ENCODE measurements at places on chromosomes 2 and 18.
A peak's percentile ranks its signal among the peaks of the same experiment; 100 is the strongest.

GRCh38 chr2:85259879-85260278, 67.9 kb downstream of the TGOLN2 start:
- DNase-seq: no peak

DNA sequence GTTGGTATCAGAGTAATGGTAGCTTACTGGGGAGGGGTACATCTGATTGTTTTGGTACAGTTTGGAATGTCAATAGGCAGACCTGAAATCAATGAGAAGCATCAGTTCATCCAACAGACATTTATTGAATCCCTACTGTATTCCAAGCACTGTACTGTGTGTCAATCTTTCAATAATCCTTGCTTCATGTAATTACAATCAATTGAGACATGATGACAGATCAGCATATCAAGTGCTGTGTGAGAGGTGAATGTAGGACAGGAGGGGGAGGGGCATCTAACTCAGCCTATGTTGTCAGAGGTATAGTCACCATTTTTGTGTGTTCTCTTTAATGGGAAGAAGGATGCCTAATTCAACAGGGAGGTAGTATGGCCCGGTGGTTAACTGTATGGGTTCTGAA, 146.9 kb downstream of the SLC4A10 start:
- no peak for DNase-seq

DNA sequence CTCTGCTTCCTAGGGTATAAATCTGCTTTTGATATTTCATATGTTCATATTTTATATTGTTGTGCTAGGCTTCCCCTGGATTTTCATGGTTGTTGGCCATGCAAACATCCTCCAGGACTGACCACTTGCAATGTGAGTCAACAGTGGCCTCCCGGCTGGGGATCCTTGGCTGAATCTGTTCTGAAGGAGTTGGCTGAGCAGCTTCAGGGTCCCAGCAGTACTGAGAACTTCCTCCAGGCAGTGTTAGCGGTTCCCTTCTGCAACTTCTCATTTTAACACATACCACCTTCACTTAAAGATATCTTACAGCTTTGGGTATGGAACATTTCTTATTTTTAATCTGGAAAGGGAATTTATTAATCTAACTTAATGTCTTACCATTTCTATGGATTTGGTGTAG, 122.1 kb downstream of the DTNB start:
- no peak for DNase-seq

GRCh38 chr18:48828194-48828545, 122.6 kb downstream of the SMAD7 start:
- DNase-seq: no peak

DNA sequence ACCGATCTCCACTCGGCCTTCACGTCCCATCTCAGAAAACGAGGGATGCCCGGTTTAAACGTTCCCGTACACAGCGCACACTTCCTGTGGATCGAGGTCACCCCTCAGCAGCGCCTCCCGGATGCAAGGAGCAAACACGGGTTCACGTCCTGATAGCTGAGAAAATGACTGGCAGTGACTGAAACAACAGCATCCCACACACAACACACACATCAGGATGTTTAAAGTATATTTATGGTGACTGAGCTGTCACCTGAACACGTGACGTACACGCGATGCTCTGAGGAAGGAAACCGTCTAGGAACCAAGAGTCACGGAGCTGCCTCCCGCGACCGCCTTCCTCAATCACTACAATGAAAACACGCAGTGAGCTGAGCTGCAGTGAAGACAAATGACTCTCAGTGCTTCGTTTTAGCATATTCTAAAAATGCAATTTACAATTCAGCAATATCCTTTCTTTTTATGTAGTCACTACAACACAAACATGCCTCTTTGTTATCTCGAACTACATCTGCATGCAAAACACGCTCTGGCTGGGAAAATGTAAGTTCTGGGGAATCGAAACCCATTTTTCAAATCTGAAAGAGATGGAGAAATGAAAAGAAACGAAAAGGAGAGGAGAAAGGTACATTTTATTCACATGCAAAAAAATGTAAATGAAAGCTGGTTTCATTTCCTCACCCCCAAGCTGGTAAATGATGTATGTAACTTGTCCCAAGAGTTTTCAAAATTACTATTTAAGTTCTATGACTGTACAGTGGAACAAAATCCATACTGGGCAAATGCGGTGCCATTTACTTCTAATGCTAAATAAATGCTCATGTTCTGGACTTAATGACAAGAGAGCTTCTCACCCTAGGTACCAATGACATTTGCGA, 19.8 kb downstream of the HDAC4 start:
- DNase-seq: peak; percentile 48

DNA sequence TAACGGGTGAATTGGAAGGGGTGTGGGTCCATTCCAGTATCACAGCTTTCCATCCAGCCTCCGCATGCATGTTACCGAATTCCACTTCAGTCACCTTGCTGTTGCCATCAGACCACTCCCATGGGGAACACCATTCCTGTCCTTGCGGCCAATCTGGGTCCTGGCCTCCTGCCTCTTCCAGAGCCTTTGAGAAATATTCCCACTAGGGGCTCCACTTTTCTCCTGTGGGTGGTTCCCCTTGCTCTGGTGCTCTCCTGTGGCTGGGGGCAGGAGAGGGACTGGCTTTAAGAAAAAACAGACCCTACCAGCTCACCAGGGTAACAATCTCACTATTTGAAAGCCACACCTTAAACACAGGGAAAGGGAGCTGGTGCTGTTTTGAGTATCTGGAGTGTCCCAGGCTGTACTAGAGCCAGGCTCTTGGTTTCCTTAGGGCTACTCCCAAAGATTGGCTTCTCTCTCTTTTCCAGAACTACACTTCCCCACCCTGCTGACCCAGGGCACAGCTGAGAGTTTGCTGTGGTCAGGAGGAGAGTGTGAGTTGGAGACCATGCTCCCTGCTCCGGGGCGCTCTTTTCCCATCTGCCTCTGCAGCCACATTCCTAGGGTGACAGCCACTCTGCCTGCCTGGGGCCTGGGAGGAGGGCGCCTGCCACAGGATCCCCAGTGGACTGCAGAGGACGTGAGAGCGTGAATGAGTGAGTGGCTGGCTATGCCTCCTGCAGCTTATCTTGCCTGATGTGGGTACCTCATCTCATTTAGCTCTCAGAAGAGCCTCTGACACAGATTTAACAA, 460.8 kb upstream of the HS6ST1 start:
- DNase-seq: no peak

DNA sequence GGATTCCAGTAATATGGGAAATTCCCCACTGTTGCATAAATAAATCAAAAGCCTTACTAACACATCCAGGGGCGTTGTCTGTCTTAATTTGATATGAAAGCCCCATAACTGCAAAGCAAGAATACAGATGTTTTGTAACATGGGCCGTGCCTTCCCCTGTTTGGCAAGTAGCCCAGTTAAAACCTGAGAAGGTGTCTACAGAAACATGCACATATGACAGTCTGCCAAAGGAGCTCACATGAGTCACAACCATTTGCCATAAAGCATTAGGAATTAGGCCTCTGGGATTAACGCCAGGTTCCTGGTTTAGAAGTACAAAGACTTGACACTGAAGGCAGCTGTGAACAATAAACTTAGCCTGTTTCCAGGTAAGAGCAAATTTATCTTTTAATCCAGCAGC, 43.1 kb upstream of the LONRF2 start:
- DNase-seq: no peak

- DNase-seq: no peak
These were observed 191.9 kb upstream of the FN1 start for GRCh38 chr2:215627771-215628170.

- no peak for DNase-seq
These were observed 31.6 kb downstream of the EPB41L3 start for GRCh38 chr18:5512176-5512575.

GRCh38 chr2:156526950-156527636, 90.9 kb downstream of the GPD2 start:
- no peak for DNase-seq

DNA sequence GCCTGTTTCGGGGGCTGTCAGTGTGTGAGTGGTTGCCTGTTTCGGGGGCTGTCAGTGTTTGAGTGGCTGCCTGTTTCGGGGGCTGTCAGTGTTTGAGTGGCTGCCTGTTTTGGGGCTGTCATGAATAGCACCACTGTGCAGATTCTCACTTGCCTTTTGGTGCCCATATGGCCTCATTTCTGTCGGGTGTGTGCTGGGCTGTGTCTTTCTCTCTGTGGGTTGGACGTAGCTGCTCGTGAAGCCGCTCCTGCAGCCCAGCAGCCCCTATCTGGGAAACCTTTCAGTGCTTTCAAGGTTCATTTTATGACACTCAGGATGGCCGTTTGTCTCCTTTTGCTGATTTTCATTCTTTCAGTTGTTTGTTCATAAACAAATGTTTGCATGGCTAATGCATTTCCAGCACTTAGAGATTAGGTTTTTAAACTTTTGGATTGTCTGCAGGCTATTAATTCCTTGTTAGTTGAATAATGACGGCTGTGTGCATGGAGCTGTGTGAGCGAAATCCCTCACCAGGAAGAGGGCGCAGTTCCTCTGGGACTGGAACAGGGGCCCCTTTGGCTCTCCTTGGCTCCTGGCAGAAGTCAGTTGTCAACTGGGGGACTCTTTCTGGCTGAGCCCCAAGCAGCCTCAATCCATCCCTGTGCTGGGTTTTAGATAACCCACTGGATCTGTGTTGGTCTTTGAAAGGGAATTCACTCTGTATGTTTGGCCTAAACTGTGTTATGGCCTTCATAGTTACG, 10.8 kb downstream of the AGAP1 start:
- DNase-seq: no peak

DNA sequence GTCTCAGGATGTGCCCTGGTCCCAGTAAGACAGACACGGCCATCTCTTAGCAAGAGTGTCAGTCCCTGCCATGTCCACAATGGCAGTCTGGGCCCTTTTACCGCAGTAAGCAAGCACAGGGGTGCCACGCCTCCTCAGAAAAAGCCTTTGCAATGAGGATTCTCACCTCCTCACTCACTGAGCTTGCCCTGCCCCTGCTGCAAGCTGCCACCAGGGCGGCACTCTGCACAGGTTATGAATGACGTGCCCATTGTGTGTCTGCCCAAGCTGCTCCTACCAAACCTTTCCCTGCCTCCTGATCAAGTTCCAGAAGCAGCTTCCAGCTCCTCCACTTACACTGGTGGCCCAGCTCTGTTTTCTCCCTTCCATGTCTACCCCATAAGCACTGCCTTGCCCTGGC, 23.3 kb downstream of the ERCC3 start:
- no peak for DNase-seq

GRCh38 chr2:117056376-117056748, 758.1 kb upstream of the DDX18 start:
- no peak for DNase-seq

- no peak for DNase-seq
These were observed 1074.2 kb upstream of the ZEB2 start for GRCh38 chr2:145593991-145594614.

- no peak for DNase-seq
These were observed 448.9 kb upstream of the SLC14A2 start for GRCh38 chr18:45166341-45166835.

- no peak for DNase-seq
These were observed 158.0 kb downstream of the CELF4 start for GRCh38 chr18:37407571-37407970.

DNA sequence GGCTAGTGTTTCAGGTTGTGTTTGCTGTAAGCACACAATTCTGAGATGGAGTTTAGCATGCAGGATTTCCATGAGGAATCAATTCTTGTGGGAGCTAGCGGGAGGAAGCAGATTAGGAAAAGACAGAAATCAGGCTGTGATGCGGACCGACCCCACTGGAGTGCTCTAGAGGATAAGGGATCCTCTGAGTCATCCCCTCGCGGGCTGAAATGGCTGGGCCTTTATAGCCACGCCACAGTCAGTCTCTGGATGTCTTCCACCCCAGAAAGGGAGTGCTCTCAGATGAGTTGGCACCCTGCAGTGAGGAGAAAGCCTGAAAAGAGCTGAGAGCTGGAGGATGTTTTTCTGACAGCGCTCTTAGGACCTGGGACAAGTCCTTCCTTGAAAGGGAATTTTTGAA, 102.4 kb downstream of the GALNT3 start:
- no peak for DNase-seq

GRCh38 chr2:225190987-225191386, 148.7 kb upstream of the DOCK10 start:
- DNase-seq: no peak

DNA sequence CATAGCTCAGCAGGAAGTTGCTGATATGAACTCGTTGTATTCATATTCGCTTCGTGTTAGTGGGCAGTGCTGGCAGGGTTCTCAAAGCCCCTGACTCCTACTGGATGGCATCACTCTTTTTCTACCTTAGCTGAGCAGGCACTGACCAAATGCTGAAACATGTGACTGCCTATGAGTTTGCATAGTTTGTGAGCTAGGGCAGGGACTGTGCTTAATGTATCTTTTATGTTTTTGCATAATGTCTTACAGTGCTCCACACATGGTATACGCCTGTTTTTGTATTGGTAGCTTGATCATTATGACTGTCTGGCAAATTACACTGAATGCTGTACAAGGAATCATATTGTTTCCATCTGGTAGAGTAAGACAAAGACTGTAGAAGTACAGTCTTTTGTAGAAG, 305.3 kb downstream of the PARD3B start:
- DNase-seq: no peak

DNA sequence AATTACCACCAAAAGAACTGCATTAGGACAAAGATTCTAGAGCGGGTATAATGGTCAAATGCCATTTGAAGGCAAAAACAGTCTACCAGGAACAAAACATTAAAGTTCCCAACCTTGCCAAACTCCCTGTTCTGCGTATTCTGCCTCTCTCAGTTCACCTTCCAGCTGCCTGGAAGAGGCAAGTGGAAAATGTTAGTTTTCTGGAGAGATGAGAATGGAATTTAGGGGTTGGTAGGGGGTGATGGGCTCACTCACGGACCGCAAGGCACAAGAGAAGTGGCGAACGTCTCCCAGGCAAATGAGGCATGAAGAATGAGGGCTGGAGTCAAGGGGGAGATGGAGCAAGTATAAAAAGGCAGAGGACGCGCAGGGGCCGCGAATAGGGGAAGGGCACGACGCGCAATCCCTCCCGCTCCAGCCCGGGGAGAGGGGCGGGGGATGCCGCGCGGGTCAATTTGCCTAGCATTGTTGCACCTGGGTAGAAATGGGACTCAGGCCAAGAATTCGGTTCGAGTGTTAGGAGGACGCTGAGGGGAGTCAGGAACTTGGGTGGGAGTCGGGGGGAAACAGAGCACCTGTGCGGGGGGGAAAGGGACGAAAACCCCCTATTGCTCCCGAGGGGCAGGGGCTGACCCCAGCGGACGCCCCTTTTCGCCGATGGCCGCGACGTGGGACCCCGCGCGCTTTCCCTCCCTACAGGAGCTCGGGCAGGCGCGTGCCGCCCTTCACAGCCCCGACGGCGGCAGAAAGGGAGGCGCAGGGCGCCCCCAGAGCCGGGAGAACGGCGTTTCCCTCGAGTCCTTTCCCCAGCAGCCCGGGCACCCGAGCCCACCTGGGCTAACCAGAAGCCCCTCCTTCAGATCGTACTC, 573 bp downstream of the PAIP2B start:
- DNase-seq: peak; percentile 4

GRCh38 chr2:228102949-228103348, 78.5 kb downstream of the SPHKAP start:
- no peak for DNase-seq

Data from stimulated activated CD8-positive, alpha-beta memory T cell treated with anti-CD3 and anti-CD28 coated beads, Interleukin-7, amount 100 ng/mL, for 4 hours (primary cell).